ENCODE measurements at places on chromosomes 6 and 20.

DNA sequence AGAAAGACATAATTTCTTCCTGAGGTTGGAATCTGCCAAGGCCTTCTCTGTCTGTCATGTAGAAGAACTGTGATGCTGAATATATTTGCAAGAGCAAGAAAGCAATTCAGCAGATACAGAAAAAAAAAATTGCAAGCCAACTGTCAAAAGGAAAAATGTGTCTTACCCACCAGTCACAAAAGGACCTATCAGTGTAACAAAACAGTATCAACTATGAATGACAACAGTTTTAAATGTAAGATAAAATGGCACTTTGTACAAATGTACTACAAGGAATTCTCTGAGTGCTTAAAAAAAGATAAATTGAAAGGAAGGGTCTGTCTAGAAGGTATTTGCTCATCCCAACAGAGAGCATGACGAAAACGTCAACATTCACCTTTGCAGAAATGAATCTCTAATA lies 185.3 kb upstream of the TFAP2D start:
- no peak for DNase-seq

DNA sequence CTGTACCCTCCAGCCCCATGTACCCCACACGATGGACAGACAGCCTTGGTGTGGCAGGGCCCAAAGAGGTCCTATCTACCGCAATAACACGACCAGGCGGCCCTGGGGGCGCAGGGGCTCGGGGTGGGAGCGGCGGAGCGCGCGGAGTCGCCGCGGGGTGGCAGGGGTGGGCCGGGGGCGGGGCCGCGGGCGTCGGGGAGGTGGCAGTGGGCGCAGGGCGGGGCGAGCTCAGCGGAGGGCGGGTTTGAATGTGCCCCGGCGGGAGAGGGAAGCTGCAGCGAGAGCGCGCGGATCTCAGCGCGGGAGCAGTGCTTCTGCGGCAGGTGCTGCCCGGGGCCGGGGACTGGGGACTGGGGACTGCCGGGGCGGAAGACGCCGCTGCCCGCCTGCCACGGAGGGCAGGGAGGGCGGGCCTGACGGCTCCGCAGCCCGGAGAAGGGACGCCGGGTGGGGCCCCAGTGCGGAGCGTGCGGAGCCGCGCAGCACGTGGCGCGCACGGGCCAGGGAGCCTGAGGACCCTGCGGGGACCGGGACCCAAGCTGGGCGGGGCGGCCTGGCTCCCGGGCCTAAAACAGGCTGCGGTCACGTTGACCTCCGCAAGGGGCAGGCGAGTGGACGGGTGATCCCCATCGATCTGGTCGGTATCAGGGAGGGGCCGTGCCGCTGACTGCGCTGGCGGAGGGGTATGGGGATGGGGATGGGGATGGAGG lies at the start of gene SLC29A1:
TSS of gene SLC29A1 (plus strand) at position 277 of the 710 bp plus-strand sequence. CDS start 3,719 bp downstream, outside the sequence.
- DNase-seq: peak; percentile 84

GRCh38 chr20:49165611-49166010 lies 22.5 kb downstream of the STAU1 start:
- no peak for DNase-seq

- no peak for DNase-seq
Observed at GRCh38 chr20:58058421-58059259, 169.8 kb downstream of the ANKRD60 start.

DNA sequence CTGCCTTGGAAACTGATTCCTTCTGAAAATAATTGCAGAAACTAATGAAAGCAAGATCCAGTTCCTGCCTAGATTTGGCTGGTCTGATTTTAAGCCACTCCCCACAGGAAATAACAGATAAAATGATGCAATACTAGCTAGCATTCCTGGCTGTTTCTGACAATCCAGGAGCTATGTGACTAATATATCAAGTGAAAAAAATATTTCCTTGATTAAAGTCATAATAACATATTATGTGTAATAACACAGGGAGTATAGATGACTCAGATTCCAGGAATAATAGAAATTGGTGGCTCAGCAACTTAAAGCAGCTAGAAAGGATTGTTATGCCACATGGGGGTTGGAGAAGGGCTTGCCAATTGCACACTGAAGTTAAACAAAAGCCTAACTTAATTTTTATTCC lies 182.7 kb upstream of the SALL4 start:
- DNase-seq: no peak

DNA sequence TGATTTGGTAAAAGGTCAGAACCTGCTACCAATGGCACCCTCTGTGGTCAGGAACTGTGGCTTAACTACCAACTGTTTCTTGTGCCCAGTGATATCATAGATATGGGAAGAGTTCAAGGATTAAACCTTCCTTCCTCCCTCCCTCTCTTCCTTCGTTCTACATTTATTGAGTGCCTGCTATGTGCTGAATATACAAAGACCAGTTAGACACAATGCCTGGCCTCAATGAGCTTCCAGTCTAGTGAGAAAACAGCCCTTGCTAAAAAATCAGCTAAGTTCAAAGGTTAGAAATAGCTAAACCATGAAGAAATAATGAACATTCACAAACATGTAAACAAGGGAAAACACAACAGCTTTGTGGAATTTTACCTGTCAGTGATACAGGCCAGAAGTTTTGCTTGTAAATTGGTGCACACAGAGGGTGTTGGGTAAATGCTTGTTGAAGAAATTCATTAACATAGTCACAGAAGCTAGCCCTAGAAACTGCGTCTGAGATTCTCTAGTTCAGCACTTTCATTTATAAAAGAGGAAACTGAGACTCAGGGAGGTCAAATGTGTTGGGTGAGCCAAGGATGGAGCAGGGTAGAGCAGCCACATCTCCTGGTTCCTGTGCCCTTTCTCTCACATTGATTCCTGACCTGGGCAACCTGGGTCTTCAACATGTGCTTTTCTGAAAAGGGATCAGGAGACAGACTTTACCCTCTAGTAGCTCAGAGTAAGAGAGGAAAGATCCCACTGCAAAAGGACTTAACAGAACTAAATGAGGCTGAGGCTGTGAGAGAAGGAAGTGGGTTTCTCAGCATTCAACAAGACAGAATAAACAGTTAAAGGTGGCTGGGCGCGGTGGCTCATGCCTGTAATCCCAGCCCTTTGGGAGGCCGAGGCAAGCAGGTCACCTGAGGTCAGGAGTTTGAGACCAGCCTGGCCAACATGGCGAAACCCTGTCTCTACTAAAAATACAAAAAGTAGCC lies 14.4 kb upstream of the FOXO3 start:
- DNase-seq: no peak

- peak; percentile 2 for DNase-seq
Observed at GRCh38 chr6:153001767-153002612, 519 bp downstream of the MTRF1L start.

DNA sequence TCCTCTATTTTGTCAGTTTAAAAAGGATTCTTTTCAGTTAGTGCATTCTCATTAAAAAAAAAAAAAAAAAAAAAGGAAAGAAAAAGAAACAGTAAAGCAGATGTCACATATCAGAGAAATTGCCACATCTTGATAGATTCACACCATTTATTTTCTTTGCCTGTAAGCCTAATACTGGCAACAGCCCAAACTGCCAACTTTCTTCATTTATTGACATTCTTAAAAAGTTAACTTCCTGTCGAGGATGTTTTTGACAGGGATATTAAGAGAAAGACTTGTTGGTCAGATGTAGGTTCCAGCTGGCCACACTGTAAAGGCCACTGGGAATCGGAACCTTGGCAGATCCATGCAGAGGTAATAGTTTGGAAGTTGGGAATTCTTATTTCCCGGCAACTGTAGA lies 332.6 kb downstream of the NRN1 start:
- no peak for DNase-seq

GRCh38 chr6:106087548-106088325 lies 1.6 kb downstream of the PRDM1 start:
- no peak for DNase-seq

GRCh38 chr20:62222266-62222850 lies 2.3 kb upstream of the HRH3 start:
- DNase-seq: no peak

DNA sequence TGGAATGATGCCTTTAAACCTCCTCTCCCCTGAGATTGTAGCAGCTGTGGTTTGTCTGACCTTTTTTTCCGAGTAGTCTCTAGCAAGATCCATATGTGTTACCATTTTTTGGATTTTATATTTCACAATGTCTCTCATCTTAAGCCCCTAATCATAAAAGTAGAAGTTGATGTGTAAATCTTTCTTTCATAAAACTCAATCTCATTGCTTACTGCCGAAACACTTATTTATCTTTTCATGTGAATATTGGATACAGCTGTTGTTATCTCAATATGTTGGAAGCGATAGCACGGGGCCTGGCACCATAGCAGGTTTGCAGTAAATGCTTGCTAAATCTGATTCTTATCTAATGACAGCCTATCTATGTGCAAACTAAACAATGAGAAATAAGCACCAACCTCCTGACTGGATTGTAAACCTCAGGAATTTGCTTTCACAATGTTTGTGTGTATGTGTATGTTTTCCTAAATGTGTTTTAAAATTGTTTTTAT lies 14.2 kb downstream of the SMPDL3A start:
- no peak for DNase-seq

- no peak for DNase-seq
Observed at GRCh38 chr20:3705491-3705969, 6.9 kb downstream of the SIGLEC1 start.

- peak; percentile 48 for DNase-seq
Observed at GRCh38 chr20:35953387-35954199, 709 bp downstream of the SCAND1 start.

DNA sequence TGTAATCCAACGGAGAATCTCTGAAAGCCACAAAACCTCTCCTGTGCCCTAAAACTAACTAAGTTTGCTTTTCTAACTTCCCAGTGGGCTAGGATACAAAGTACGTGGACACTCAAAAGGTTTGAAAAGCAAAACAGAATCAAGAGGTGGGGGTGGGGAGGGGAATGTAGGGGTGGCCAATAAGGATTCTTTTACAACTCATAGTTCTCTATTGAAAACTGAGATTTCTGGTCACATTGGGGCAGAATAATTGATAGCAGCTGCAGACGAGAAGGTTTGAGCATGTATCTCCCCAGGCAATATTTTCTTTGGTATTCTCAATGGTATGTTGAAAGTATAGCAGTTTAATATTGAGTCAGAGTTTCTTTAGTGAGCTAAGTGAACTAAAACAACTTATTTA lies 376.7 kb upstream of the CITED2 start:
- DNase-seq: no peak

DNA sequence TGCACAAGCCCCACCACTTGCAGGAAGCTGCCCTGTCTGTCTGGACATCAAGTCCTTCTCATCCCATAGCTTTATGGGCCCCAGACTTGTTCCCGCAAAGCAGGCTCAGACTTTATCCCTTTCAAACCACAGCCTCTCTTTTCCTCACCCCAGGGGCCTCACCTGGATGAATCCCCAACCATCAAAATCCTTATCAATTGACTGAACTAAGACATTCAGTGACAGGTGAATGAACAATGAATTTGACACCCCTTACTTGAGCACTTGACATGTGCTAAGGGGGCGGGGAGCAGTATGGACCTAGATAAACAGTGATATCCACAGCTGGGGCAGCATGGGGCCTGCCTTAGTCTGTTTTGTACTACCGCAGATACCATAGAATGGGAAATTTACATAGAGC lies 5.0 kb downstream of the RAB44 start:
- no peak for DNase-seq

DNA sequence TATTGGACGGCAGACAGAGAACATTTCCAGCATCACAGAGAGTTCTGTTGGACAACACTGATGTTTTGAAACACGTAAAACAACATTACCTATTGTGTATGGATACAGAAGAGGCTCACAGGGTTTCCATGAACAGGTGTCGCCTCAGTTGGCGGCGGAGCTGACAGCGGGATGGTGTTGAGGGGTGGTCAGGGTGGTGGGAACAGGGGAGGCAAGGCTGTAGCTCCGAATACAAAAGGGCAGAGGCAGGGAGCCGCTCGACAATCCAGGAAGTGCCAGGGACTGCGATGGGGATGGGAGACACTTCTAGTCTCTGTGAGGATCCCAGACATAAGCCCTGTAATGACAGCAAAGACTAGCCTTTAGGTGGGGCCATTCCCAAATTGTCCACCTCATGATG lies 14.5 kb upstream of the PI16 start:
- no peak for DNase-seq

DNA sequence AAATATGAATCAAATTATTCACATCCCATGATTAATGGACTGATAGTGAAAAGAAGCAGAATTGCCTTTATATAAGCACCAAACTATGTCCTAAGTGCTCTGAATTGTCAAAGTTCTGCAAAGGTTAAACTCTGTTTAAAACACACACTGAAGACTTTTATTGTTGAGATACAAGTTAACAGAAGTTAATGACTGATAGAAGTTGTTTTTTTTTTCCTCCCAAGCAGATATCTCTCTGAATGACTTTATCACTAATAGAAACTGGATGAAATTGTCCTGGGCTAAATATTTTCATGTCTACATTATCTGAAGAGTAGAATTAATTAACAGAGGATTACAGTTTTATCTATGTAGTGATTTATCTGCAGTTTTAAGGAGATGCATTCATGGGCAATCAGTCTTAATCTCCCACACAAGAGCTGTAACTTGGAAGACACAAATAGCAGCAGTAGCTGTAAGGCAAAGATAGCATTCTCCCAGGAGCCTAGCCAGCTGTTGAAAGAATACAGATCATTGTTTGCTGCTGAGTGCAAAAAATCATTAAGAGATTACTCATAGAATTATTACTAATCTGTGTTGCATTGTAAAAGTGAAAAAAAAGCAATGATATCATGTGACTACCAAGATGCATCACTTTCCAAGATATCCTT lies 49.9 kb downstream of the BMP5 start:
- DNase-seq: no peak

DNA sequence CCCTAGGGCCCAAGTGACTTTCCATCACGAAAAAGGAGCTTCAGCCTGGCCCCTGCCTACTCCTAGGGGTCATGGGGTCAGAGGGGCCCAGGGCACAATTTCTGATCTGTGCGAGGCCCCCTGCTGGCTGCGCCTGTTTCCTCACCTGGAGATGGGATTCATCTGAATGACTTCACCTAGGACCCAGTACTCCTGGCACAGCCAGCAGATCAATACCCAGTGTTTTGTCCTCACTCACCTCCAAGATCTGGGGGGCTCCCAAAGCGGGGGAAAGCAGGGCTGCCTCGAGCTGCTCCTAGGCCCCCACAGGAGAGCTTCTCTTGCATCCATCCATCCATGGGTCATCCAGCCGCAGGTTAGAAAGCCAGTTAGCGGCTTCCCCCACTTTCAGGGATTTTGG lies 33.8 kb downstream of the CD40 start:
- DNase-seq: no peak

DNA sequence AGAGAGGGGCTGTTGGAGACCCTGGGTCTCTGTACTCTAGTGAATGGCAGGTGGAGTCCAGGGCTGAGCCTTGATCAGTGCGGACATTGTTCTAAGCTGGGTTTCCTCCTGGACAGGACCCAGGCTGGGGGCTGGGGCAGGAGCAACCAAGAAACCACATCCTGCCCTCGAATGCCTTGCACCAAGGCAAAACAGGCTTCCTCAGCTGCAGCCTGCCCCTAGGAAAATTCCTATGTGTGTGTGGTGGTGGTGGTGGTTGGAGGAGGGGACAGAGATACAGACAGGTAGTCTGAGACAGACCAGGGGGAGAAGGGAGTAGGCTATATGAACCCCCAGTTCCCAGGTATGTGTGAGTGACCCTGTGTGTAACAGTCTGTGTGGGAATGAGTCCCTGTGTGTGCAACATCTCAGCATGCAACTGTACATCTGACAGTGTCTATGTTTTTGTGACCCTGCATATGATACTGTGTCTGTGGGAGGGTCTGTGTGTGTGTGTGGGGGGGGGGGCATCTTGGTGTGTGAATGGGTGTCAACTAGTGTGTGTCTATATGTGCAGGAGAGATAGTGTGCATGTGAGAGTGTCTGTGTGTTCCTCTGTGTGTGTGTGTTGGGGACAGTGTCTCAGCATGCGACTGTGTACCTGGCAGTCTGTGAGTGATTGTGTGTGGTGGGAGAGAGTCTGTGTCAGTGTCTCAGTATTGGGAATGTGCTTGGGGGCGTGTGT lies 3.0 kb downstream of the GLP1R start:
- DNase-seq: no peak

- DNase-seq: no peak
Observed at GRCh38 chr6:137698636-137699030, 168.4 kb upstream of the TNFAIP3 start.
